ENCODE measurements at places on chromosomes 2 and 18.

GRCh38 chr18:58721566-58722239 is 50.4 kb downstream of the MALT1 start:
- no peak for DNase-seq

- peak; percentile 18 for DNase-seq
Measured at GRCh38 chr18:65753520-65753919, 2.7 kb downstream of the CDH7 start.

DNA sequence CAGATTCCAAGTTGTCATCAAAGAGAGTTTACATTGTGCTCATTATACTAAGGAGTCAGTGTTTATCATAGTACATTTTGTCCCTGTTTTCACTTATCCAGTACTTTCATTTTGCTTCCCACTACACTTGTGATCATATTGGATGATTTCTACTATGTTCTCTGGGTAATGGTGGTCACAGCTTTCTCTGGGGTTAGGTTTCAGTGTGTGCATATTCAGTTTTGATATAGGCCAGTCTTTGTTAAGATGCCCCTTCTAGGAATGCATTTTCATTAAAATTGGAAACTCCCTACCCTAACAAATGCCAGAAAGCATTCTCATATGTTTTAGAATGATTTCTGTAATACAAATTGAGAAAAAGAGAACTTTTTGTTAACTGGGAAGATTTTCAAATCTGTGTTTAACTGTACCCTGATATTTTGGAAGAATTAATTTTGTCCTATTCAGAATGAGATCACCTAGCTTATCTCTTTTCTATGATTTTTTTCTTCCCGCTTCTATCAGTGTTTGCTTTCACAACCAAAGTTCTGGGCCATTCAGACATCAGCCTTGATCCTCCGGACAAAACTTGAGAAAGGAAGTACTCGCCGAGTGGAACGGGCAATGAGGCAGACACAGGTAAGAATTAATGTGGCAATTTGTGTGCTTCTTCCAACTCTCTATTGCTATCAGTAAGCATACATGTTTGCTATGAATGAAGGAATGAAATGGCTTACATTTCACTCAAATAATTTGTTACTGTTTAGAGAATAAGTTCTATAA is 74.6 kb downstream of the TTC27 start:
- no peak for DNase-seq

- no peak for DNase-seq
Measured at GRCh38 chr2:1945819-1946218, 201.5 kb upstream of the PXDN start.

DNA sequence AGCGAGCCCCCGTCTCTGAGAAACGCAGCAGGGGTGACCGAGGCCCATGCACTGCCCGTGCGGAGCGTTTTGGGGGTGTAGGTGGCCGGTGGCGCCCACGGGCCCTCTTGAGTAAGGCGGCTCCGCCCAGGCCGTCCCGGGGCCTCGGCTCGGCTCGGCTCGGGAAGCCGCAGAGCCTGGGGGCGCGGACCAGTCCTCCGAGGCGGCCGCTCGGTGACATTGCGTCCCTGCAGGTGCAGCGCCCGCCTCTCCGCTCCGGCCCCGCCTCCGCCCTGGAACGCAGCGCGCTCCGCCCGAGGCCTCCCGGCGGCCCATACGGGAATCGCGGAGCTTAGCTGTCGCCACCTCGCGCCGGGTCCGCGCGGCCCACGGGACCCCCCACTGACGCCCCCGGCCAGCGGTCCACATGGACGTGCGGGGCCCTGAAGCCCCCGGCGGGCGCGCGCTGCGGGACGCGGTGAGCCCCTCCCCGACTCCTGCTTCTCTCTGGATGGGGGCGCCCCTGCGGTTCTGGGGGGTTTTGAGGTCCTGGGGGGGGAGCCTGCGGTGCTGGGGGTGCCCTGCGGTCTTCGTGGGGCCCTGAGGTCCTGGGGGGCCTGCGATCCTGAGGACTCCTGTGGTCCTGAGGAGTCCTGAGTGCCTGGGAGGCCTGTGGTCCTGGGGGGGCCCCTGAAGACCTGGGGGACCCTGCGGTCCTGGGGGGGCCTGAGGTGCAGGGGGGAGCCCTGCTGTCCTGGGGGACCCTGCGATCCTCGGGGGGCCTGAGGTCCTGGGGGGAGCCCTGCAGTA is at the start of gene HSBP1L1:
Gene HSBP1L1, plus strand, starts transcription at position 314 of the 789 bp plus-strand sequence. Its CDS starts 93 bp downstream, at position 407.
- DNase-seq = no peak

DNA sequence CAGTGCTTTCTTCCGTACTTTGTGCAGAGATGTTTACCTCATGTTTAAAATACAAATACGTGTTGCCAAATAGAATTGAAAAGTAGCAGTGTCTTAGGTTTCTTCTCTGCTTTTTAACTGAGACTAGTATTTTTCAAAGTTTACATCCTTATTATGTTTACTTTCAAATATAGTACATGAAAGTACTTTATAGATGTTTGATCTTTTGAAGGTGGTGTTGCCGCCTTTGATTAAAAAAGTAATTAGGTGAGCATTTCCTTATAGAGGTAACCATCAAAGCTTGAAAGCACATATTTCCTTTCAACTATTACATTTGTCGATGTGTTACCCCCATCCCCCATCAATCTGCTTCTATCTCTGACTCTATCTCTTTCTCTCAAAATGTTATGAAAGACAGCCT is 87.0 kb downstream of the CERS6 start:
- DNase-seq = no peak

- no peak for DNase-seq
Measured at GRCh38 chr18:46764586-46764985, 7.7 kb upstream of the ST8SIA5 start.

GRCh38 chr2:183927406-183928325 is 670.7 kb upstream of the ZNF804A start:
- no peak for DNase-seq

DNA sequence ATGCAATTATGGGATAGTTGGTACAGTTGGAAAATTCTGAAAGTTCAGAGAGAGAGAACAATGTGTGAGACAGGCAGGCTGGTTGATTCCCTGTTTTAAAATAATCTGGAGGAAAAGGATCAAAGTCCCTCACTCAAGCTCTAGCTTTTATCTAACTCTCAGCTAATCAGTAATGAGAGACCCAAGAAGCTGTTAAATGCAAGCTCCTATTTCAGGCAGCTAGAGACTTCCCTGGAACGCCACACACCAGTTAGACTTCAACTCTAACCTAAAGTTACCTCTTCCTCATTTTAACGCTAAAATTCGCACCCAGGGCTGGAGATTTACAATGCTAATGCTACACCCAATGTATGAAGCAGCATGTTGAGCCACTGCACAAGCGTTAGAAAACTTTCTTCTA is 243.1 kb downstream of the EN1 start:
- no peak for DNase-seq

Measured in astrocyte of the cerebellum (primary cell).